ENCODE measurements at places on chromosomes 2 and 18.

DNA sequence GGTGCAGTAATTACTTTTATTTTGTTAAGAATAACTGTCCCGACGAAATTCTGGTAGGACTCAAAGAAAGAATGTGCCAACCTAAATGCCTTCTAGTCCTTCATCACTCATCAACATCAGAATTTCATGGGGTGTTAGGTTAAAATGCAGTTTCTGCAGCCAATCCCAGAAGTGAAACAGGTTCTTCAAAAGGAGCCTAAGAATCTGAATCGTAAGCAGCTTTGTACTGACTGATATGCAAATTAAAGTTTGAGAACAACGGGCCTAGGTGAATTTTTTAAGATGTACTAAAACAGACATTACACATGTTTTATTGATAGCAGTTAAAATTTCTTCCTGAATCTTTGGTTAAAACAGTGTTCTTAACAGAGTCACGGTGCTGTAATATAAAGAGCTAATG, 140.3 kb upstream of the ZC3H15 start:
- no peak for DNase-seq

GRCh38 chr2:95215018-95215612, 7.8 kb downstream of the ZNF892 start:
- DNase-seq: no peak

GRCh38 chr2:27485496-27485895, 4.0 kb downstream of the IFT172 start:
- DNase-seq: no peak

DNA sequence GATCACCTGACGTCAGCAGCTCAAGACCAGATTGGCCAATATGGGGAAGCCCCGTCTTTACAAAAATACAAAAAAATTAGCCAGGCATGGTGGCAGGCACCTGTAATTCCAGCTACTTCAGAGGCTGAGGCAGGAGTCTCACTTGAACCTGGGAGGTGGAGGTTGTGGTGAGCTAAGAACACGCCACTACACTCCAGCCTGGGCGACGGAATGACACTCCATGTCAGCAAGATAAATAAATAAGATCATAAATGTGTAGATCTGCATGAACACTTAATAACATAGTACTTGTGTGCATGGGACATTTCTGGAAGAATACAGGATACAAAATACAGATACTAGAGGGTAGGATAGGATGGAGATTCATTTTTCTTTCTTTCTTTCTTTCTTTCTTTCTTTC, 9.1 kb downstream of the EHD3 start:
- no peak for DNase-seq

DNA sequence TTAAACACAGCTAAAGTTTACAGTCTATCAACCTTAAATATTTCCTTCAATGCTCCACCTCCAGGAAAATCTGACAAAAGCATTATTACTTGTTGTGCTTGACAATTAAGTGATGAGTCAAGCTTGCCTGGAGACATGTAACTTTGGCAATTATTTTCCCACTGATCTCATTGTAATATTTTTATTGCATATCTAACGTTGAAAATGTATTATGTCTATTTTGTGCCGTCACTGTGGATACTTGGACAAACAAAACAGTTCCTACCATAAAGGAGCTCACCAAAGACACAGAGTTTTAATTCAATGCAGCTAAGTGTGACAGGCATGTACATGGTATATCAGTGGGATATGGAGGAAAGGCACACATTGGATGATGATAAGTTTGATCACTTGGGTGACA, 24.7 kb downstream of the RNF103 start:
- DNase-seq: no peak

GRCh38 chr2:111946294-111947114, 48.1 kb downstream of the MERTK start:
- DNase-seq: no peak

GRCh38 chr2:10477443-10478297, 29.5 kb upstream of the ODC1 start:
- no peak for DNase-seq

Data from GF-D8 (cell line).